Right renal pelvis (tissue), 4 donors: ENCODE measurements at places on chromosomes 1 and 21. TPM values are rescaled to one million over a fixed set of nuclear protein-coding genes. Genes with fewer than 3 reads are reported as not detected.

The MPL gene
- 0.56 TPM for polyA plus RNA-seq

The UBL4B gene
- not detected for polyA plus RNA-seq

- no peak for DNase-seq
These were observed 1.7 kb upstream of the LAMB3 start for GRCh38 chr1:209653915-209654351.

- no peak for DNase-seq
These were observed 50.8 kb downstream of the PTBP2 start for GRCh38 chr1:96772349-96772748.

DNA sequence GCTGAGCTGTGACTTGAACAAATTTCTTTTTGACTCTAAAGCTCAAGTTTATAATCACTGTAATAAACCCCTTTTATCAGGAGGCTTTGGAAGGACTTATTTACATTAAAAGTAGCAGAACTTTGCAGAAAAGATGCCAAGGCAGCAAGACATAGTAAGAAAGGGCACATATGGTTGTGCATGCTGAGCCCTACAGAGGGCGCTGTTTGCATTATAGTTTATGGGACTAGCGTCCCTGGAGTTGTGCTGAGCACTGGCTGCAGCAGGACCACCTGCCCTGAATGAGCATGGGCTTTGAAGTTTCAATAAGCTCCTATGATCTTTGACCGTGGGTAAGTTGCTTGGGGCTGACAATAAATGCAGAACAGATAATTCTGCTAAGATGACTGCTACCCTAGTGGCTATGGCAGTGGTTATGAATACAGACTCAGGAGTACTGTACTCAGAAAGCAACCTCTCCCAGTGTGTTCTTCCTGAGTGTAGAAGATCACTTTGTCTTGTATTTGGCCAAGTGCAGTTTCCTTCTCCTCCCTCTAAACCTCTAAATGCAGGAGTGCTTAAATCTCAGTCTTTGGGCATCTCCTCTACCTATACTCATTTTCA is 45.4 kb upstream of the USP1 start:
- no peak for DNase-seq

- no peak for DNase-seq
These were observed 797 bp downstream of the WDR47 start for GRCh38 chr1:109040989-109041620.

The KLF17 gene
- 0.17 TPM for polyA plus RNA-seq

- DNase-seq, result no peak
These were observed 40.9 kb upstream of the ADAM30 start for GRCh38 chr1:119937198-119937597.

DNA sequence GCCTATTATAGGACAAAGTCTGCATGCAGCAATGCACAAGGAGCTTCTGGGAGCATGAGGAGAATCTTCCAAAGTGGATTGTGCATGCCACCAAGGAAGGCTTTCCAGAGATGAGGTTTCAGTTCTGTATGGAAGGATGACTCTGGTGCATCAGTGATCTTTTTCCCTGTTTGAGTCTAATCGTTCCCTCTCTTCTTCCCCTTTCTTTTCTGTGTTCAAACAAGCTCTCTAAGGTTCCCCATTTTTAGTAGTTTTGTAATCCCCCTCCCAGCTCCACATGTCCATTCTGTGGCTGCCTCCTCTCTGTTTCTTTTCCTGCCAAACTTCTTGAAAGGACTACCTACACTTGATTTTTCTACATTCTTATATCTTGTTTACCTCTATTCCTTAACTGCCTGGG is 43.3 kb upstream of the USP25 start:
- no peak for DNase-seq

DNA sequence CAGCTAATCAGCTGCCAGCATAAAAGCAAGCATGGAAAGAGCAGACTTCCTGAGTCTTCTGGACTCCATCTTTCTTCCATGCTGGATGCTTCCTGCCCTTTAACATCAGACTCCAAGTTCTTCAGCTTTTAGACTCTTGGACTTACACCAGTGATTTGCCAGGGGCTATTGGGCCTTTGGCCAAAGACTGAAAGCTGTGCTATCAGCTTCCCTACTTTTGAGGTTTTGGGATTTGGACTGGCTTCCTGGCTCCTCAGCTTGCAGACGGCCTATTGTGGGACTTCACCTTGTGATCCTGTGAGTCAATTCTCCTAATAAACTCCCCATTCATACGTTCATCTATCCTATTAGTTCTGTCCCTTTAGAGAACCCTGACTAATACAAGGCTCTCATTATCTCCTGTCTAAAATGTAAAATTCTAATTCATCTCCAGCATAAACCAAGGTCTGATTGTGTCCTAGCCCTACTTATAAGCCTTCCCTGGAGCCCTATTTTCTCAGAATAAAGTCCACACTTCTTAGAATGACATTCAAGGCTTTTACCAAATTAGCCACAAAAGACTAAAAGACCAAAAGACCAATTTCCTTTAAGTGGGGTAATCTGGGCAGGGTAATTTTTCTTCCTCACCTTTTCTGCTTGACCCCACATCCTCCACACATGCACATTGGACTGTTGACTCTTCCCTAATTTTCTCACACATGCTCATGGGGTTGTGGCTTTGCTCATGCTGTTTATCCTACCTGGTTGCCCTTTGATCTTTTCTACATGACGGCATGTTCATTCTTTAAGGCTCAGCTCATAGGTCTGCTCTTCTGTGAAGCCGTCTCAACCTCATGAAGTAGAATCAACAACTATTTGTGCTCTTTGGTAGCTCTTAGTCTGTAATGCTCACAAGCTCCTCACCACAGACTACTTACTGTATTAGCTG is 18.1 kb upstream of the ENAH start:
- DNase-seq, result no peak

The FBXO42 gene
- polyA plus RNA-seq, result 21.4 TPM

DNA sequence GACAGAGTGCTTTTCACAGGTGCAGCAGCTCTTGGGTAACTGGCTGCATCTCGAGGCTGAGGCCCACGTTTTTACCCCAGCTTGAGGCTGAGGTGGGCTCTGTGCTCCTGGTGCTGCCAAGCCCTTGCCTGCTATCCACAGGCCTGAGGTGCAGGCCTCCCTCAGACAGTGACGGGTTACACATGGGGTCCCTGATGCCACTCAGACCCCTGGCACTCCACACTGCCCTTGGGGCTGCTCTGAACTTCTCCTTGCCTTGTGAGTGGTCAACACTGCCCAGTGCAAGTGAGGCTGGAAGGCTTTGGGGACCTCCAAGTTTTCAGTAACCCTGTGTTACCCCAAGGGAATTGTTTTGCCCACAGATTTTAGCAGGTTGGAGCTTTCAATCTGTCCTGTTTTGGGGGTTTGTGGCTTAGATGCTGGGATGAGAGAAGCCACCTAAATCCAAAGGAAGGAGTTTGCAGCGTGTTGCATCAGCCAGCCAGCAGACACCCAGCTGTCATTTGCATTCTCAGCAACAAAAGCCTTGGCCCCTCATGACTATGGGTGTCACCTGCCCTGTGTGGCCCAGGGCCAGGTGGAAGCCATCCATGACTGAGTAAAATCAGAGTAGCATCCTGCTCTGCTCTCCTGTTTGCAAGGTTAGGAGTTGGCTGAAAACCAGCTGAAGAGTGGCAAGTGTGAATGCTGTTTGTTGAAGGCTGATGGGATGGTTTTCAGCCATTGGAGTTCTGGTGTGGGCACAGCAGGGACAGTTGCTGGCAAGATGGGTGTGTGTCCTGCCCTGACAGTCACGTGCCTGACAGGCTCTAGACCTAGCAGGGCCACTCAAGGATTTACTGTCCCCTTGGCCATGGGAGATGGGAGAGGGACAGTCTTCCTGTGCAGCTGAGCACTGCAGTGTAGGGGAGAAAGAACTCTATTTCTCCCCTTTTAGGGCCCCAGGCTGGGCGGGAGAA is 3.2 kb downstream of the RNF187 start:
- DNase-seq, result no peak

GRCh38 chr1:8879464-8879921 is 1.0 kb upstream of the ENO1 start:
- DNase-seq, result no peak

DNA sequence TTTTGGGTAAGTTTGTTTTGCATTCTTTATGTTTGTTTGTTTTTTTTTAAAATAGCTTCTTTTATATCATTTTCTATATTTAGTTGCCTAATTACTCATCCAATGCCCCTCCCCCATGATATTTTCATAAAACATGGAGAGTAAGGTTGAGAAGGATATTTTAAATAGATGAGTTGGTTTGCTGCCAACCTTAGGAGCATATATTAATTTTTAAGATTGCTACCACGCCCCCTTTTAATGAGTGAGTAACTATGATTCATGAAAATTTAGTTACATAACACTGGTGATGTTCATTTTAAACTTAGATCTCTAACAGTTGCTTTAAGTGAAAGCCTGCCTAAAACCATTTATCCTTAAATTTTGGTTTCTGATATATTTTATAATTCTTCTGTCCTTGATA is 18.7 kb downstream of the TMEM50A start:
- no peak for DNase-seq

DNA sequence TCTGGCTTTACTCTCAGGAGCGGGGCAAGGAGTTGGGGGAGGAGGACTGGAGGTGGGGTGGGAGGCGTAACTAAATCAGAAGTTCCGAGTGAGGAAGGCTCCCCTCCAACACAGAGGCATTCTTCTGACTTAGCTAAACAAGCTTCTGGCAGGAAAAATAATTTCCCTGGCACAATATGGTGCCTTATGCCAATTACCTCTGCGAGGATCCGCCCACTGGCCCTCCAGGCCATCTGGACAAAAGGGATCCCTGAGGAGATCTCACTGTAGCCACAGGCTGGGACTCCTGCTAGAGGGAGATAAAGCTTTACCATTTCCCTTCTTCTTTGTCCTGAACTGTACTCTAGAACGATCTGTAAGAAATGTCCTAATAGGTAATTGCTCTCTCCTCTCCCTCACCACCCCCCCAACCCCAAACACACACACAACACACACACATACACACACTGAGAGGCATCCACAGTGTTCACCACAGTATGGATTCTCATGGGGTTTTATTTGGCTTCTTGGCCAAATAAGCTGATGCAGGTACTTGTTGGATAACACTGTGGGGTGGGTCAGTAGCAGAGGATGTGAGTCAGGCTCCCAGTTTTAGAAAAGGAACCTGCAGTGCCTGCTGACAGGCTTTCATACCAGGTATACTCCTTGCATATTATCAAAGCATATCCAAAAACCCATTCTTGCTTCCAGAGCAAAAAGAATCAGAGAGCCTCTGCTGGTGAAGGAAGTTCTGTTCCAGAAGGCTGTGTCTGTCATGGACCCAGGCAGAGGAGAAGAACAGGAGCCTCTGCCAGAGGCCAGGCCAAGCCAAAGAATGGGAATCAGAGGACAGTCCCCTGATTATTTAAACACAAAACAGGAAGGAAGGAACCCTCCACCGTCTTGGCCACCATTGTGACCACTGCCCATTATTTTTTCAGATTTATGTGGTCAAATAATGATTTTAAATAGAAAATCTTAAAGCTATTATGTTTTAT is 169.1 kb downstream of the C1orf21 start:
- no peak for DNase-seq

DNA sequence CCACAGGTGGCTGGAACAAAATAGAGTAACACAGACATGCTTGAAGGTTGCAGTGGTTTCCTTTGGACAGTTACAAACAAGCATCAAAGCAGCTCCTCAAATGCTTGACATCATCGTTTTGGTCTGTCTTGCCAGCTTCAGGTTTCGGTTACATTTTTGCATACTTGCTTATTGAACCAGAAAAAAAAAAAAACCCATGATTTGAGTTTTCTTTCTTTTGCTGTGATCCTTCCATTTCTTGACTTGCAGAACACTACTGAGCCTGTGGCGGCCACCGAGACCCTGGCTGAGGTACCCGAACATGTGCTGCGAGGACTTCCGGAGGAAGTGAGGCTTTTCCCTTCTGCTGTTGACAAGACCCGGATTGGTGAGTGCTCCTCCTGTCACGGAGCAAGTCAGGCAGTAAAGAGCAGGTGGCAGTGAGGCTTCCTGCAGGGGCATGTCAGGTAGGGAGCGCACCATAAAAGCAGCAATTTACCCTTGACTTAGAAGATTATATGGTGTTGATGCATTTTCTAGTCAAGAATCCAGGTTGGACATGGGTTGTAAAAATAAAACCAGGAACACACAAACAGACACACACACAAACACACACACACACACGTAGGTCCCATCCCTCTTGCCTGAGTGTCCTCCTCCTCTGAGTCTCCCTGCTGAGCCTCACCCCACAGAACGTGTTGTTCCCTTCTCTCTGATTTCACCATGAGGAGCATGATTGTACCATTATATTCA is 30.9 kb downstream of the PRDM2 start:
- DNase-seq, result no peak

The F3 gene
- polyA plus RNA-seq, result 60.7 TPM

The BCAN gene
- 0.13 TPM for polyA plus RNA-seq

DNA sequence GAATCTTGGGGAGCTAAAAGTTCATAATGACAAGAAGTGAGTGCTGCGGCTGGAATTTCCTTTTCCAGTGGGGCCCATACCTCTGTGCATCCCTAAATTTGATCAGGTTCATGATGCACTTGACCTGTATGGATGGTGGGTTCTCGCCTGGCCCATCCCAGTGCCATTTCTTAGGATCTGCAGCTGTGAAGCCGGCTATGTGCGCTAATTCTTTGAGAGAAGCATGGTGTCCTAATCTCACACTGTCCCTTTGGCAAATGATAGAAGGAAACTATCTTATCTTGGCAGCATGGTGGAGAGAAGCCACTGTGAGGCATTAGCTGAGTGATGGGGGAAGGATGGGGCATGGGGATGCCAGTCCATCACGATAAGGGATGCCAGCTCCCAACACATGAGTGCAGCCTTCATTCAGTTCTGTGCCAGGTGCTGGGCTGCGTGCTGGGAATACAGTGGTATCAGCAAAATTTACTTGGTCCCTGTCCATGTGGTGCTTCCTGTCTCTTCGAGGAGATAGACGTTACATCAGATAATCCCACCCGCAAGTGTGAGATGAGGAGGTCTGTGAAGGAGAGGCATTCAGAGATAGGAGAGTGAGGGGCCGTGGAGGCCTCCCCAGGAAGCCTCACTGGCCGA is 30.5 kb downstream of the STUM start:
- DNase-seq, result no peak

GRCh38 chr21:46474382-46474781 is 15.7 kb downstream of the DIP2A start:
- DNase-seq, result no peak

- DNase-seq, result no peak
These were observed 100.6 kb upstream of the ARHGEF16 start for GRCh38 chr1:3353876-3354275.

DNA sequence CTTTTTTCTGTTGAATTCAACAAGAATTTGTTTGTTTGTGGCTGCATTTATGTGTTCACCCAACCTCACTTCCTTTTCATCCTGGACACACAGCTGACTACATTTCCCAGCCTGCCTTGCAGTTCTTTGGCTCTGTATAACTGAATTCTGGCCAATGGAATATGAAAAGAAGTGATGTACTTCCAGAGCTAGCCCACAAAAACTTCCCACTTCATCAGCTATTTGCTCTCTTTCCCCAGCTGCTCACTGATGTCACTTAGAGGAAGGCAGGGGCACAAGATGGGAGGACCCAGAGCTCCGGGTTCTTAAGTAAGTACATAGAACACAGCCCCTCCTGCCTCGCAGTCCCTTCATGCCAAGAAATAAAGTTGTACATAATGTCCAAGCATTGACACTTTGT is 235.0 kb upstream of the FGGY start:
- no peak for DNase-seq

GRCh38 chr1:205301205-205301821 is 20.2 kb downstream of the NUAK2 start:
- peak; percentile 91 for DNase-seq

GRCh38 chr1:66022904-66023620 is 230.4 kb downstream of the PDE4B start:
- no peak for DNase-seq

The AMPD1 gene
- polyA plus RNA-seq, result not detected
